A549 (cell line): ENCODE measurements at places on chromosomes 3 and 15.

DNA sequence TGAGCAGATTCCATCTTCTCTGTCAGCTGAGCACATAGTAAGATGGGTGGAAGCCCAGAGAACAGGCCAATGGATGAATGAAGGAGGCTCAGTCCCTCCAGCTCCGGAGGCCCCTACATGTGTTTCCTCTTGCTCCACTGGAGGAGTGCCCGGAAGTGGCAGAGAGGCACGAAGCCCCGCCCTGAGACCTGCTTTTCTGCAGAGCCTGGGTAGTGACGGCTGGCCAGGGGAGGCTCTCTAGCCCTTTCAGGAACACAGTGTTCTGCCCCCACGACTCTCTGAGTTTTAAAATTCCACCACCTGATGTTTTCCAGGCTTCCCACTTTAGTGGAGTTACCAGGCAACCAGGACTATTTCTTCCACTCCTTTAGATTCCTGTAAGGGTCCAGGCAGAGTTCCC, 149.4 kb upstream of the SLC6A11 start:
- no peak for DNase-seq

GRCh38 chr3:31927811-31928210, 53.3 kb downstream of the OSBPL10 start:
- no peak for DNase-seq

DNA sequence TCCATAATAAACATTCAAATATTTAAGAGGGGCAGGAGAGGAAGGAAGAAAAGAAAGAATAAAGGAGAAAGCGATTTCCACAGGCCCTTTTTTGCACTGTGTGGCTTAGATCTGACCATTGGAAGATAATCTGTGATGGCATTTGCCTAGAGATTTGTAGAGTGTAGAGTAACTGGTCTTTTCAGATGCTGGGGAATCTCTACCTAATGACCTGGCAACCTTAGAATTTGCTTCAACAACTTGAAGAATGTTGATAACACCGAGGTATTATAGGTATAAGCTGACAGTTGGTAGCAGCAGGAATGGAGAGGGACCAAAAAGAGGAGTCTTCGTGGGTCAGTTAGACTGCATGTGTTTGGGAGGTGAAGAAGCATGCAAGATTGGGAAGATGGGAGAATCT, 20.9 kb upstream of the AVEN start:
- no peak for DNase-seq

DNA sequence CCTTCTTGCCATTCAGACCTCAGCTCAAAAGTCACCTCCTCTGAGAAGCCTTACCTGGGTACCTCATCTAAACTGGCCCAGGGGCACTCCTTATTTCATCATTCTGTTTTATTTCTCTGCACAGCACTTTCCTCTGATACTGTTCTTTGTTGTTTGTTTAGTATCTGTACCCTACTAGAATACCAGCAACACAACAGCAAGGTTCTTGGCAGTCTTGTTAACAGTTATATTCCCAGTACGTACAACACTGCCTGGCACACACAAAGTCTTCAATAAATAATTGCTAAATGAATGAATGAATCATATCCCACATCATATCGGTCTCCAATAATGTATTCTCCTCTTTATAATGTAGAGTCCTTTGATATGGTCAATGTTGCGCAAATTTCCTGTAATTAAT, 188.1 kb downstream of the FOXP1 start:
- DNase-seq = no peak
